ENCODE measurements at places on chromosomes 1 and 21.

GRCh38 chr1:19338323-19338762 is 26.2 kb downstream of the SLC66A1 start:
- DNase-seq, result no peak

DNA sequence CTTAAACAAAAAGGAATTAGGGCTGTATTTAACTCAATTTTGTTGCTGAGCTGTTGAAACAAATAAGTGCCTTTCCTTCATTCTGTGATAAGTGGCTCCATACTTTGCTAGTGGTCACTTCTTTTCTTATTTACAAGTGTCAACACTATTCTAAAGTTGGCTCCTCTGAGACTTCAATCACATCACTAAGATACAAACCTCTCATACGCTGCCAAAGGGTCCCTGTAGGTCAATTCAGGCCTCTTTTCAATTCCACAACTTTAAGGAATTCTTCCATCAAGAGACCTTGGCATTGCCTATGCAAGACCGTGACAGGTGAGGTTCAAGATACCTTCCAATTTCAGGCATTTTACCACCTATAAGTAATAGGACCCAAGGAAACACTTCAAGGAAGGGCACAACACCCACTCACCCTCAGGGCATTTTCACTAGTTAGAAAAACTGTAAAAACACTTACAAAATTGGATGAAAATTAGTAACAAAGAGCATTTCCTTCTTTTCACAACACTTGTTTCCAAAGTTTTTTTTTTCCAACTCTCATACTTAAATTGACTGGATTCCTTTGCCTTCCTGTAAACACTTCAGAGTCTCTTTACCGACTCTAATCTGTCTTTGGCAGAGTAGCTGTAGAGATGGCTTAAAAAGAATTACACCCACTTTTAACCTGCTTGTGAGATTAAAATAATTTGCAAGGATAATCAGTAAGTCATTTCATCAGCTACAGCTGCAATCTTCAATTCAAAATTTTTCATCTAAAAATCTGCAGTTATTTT is 24.5 kb downstream of the SERBP1 start:
- DNase-seq, result no peak

DNA sequence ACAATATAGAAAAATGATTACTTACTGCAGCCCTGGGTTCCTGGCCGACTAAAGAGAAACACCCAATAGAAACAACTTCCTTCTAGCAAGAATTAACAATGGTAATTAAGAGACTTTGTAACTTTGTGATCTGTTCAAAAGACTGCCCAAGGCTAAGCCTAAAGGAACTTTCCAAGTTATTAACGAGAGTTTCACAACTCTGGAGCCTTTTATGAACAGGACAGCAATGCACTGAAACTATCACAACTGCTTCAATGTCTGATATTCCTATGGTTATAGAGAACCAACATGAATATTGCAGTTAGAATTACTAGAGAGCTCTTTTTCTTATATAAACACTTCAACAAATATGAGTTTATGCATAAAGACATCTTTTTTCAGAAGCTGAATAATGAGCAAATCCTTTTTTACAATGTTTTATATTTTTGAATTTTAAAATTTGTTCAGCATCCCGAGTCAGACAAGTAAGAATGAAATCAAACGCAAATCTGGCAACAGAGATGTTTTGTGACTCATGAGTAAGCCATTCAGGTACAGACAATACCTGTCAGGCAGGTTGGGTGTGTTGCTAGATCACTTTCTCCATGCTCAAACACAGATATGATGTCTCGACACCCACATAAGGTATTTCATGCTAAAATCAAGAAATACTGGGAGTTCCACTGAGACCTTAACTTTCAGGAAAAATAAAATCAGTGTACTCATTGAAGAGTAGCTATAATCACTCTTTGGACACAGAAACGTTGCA is 22.2 kb upstream of the KCNJ15 start:
- no peak for DNase-seq

- no peak for DNase-seq
Observed at GRCh38 chr1:205777994-205778393, 2.7 kb upstream of the RAB29 start.

- DNase-seq, result no peak
Observed at GRCh38 chr1:210866532-210866931, 267.4 kb downstream of the KCNH1 start.

GRCh38 chr1:88472298-88472697 is 211.8 kb upstream of the PKN2 start:
- no peak for DNase-seq

GRCh38 chr1:30735668-30736498 is 12.5 kb upstream of the MATN1 start:
- no peak for DNase-seq

DNA sequence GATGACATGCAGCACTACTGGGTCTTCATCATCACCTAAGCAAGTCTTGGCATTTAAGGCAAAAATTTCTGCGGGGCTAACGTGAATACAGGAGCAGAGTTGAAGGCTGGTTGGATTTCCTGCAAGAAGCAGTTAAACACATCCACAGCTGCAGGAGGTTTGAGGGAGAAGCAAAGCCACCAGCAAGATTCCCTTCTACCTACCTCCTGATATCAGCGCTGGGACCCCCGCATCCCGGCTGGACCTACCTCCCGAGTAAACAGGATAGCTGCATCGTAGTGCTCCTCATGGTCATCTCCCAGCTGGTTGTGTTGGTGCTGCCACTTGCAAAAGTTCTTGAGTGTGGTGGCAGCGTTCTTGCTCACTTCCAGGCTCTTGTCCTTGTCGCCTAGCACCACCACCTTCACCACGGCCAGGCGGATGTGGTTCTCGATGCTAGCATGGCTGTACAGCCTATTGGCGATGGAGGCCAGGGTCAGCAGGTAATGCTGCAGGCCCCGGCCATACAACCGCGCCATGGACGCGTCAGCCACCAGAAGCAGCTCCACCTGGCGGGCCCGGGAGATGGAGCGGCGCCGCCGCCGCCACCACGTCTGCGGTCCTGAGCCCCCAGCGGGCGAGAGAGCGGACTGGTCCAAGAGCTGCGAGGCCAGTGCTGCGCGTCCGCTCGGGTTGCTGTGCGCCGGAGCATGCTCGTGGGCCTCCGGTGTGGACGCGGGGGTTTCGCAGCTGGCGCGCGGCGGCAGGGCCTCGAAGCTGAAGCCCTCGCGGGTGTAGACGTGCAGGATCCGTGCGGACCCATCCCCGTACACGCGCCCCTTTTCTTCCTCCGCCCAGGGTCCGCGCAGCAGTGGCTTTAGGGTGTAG is 1.6 kb downstream of the ADAMTS5 start:
- no peak for DNase-seq

DNA sequence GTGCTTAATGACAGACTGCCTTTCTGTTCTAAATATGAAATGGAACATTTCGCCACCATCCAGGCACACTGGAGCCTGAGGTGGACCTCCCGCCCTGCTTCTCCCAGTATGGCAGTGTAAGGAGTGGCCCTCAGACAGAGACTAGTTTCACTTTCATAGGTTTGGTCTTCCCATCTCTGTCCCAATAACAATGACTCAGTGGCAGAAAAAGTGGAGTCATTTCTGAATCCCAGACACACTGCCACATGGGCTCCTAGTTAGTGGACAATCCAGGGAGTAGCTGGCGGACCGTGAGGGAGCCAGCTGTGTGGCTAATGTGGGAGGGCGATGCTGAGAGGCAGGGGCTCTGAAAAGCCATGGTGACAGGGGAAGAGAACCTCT is 95.6 kb upstream of the TSPAN2 start:
- DNase-seq, result no peak

GRCh38 chr1:227343206-227343605 is 24.9 kb upstream of the CDC42BPA start:
- DNase-seq, result no peak

DNA sequence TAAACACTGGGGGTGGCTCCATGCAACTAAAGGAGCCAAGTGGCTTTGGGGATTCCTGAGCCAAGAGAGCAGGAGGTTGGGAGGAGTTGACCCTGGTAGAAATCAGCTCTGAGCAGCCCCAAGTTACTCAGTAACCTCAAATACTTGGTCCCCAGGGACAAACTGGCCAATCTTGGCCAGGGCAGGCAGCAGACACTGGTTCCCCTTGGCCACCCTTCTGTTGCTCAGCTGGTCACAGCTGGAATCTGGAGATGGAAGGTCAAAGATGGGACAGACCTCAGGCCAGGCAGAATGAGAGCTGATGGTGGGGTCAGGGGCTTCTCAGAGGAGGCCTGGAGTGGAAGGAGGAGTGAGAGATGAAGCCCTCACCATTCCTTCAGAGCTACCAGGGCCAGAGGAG is 3.3 kb upstream of the RHBG start:
- no peak for DNase-seq

DNA sequence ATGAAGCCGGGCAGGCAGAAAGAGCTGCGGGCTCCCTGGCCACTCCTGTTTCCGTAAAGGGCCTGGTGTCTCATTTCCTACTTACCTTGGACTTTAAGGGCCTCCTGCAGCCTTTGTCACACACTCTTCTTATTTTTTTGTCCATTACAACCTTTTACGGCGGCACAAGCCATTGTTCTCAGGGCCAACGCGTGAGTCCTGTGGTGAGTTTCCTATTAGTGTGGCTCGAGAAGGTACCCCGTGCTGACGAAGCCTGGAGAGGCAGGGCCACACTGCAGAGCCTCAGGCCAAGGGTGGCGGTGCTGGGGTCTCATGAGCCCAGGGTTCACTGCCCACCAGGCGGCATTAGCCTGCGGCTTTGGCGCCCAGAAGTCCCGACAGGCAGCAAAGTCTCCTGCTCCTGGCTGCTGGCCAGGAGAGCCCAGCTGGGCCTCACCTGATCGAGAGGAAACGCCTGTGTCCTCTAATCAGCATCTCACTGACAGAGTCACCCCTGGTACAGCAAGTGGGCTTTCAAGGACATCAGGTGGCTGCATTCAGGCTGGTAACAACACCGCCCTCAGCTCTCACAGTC is 62.0 kb downstream of the SIK1 start:
- DNase-seq, result no peak

- no peak for DNase-seq
Observed at GRCh38 chr1:174217787-174218574, 58.7 kb downstream of the RABGAP1L start.

GRCh38 chr1:218346391-218347204 is 1.5 kb downstream of the TGFB2 start:
- peak; percentile 35 for DNase-seq

DNA sequence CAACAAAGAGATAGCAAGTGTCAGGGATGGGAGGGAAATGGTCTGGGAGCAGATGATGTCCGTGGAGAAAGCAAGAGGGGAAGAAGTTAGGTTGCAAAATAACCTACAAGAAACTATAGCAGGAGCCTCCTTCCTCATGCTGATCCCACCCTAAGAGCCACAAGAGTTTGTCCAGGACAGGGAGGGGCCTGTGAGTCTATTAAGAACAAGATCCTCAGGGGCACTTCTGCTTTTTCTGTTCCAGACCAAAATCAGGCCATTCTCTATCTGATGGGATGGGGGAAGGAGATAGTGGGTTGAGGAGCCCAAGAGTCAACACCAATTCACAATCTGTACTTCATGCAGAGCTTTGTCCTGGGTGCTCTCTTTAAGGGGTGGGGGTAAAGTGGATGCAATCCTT is 7.7 kb upstream of the ATP1A4 start:
- DNase-seq, result no peak

- DNase-seq, result no peak
Observed at GRCh38 chr1:150092180-150092791, 24.7 kb downstream of the VPS45 start.

DNA sequence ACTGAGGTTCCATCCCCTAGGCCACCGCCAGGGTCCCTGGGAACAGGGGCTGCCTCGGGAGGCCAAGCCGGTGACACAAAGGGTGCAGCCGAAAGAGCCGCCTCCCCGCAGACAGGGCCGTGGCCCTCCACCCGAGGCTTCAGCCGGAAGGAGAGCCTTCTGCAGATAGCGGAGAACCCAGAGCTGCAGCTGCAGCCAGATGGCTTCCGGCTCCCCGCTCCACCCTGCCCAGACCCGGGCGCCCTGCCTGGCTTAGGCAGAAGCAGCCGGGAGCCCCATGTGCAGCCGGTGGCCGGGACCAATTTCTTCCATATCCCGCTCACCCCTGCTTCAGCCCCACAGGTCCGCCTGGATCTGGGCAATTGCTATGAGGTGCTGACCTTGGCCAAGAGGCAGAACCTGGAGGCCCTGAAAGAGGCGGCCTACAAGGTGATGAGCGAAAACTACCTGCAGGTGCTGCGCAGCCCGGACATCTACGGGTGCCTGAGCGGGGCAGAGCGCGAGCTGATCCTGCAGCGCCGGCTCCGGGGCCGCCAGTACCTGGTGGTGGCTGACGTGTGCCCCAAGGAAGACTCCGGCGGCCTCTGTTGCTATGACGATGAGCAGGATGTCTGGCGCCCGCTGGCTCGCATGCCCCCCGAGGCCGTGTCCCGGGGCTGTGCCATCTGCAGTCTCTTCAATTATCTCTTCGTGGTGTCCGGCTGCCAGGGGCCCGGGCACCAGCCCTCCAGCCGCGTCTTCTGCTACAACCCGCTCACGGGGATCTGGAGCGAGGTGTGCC is 1.4 kb downstream of the KLHDC7A start:
- no peak for DNase-seq

GRCh38 chr1:213686983-213687382 is 300.8 kb upstream of the PROX1 start:
- no peak for DNase-seq

- no peak for DNase-seq
Observed at GRCh38 chr1:10022656-10023055, 10.1 kb upstream of the UBE4B start.

DNA sequence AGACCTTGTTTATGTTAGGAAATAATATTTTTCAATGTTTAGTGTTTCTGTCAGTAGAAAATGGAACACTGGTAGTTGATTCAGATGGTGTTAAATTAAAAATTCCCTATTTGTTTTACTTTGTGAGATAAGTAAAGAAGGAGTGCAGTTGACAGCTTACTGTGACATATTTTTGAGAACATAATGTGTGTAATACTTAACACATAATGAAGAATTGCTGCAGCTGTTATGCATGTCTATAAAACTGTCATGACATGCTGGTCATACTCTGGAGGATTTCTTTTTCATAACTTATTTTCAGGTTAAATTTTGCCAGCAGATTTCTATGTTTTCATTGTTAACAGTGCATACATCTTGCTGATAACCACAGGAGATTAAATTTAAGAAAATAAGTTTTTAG is 296.1 kb downstream of the CTH start:
- no peak for DNase-seq

GRCh38 chr1:185850366-185850765 is 116.2 kb downstream of the HMCN1 start:
- no peak for DNase-seq

GRCh38 chr1:189939967-189940366 is 537.7 kb downstream of the BRINP3 start:
- no peak for DNase-seq

GRCh38 chr1:220839474-220839873 is 39.8 kb upstream of the HLX start:
- no peak for DNase-seq

All from GM13976 (cell line).